ENCODE measurements at places on chromosomes 3 and 15. TPM values are rescaled to one million over a fixed set of nuclear protein-coding genes. Genes with fewer than 3 reads are reported as not detected.

NRG4 gene
- not detected for total RNA-seq

SLC28A1 gene
- not detected for total RNA-seq

SH3GL3 gene
- not detected for total RNA-seq

GABRB3 gene
- total RNA-seq, result 8.2 TPM

AQR gene
- total RNA-seq, result 19.3 TPM

NLGN1 gene
- total RNA-seq, result not detected

- no peak for DNase-seq
Measured at GRCh38 chr3:132262305-132262704, 54.9 kb upstream of the ACP3 start.

GRCh38 chr3:24396338-24396737 is 98.3 kb downstream of the THRB start:
- no peak for DNase-seq

DNA sequence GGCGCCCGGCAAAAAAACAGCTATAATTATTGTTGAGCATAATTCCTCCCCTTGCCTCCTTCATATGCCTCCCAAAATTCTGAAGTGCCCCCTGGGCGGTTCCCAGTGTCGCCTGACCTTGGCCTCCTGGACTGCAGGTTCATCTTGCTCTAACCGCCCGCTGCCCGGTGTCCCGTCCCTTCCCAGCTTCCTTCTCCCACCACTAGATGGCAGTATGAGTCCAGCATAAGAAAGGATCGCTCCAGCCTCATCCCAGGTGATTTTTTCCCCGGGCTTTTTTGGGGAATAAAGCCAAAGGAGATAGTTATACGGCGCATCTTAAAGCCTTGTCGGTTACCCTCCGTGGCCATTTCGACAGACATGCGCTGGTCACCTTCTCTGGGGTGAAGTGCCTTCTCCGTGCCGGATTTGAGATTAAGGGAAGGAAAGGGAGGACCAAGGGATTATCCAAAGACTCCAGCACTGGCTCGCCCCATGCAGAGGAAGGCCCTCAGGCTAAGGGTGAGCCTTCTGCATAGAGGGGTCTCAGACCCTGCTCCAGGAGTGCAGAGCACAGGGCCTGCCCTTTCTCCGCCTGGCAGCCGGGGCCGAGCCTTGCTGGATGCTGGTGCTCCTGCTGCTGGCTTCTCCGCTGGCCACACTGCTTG is 45.8 kb upstream of the TRA2B start:
- DNase-seq, result no peak

- no peak for DNase-seq
Measured at GRCh38 chr3:124854009-124854408, 33.2 kb downstream of the ITGB5 start.

GRCh38 chr15:95875121-95875643 is 455.3 kb upstream of the NR2F2 start:
- DNase-seq, result no peak

DNA sequence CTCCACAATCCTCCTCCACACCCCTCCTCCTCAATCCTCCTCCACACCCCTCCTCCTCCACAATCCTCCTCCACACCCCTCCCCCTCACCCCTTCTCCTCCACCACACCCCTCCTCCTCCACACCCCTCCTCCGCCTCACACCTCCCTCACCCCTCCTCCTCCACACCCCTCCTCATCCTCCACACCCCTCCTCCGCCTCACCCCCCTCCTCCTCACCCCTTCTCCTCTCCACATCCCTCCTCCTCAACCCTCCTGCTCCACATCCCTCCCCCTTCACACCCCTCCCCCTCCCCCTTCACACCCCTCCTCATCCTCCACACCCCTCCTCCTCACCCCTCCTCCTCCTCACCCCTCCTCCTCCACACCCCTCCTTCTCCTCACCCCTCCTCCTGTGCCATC is 69.8 kb upstream of the BLM start:
- no peak for DNase-seq

- no peak for DNase-seq
Measured at GRCh38 chr15:62850318-62850717, 192.2 kb upstream of the TPM1 start.

DNA sequence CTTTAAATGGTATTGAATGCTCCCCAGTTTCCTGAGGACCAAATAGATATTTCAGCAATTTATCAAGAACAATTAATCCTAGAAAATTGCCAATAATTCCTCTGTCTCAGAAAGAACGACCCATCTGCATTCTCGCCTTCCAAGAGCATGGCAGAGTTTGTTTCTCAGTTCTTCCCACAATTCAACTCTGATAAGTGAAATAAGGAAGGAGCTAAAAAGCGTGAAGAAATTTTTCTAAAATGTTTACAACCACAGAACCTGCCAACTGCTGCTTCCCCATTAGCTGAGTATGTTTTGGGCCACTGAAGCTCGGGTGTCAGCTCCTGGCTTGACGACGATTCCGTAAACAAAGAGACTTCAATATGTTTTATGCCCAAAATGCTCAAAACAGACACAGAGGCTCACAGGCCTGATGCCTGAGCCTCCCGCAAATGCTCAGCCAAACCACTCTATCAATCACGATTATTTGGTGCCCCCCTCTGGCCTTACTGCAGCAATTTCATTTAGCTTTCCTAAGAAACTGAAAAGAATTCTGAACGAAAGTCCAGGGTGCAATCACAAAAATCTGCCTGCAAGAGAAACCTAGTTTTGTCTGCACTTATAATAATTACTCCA is 259.2 kb upstream of the CCDC54 start:
- DNase-seq, result no peak

GRCh38 chr15:71079208-71080044 is 35.8 kb upstream of the THSD4 start:
- no peak for DNase-seq

DNA sequence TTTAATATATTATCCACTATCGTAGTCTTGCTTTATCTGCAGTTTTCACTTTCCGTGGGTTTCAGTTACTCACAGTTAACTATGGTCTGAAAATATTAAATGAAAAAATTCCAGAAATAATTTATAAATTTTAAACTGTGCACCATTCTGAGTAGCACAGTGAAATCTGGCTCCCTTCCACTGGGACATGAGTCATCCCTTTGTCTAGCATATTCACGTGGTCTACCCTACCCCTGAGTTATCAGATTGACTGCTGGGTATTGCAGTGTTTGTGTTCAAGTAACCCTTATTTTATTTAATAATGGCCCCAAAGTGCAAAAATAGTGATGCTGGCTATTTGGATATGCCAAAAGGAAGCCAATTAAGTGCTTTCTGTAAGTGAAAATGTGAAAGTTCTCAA is 539.5 kb upstream of the AGTR1 start:
- DNase-seq, result no peak

DNA sequence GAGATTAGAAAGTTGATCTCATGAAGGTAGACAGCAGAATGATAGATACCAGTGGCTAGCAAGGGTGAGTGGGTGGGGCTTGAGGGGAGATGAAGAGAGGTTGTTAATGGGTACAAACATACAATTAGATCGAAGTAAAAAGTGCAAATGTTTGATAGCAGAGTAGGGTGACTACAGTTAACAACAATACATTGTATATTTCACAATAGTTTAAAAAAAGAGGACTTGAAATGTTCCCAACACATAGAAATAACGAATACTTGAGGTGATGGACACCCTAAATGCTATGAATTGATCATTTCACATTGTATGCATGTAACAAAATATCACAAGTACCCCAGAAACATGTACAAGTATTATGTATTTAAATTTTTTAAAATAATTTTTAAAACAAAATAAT is 47.3 kb downstream of the ADAM10 start:
- DNase-seq, result no peak

DNA sequence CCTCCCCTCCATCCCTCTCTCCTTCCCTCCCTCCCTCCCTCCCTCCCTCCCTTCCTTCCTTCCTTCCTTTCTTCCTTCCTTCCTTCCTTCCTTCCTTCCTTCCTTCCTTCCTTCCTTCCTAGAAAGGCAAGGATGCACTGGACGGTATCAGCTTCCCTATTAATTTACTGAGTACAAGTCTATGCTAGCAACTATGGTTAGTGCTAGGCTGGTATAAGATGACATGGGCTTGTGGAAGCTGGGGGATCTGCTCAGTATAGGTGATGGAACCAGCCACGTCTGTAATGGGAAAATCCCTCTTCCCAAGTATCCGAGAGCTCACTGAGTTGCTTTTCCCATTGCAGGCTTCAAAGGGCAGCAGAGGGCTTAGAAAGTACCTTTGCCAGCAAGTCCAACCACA is 96.4 kb upstream of the WNT5A start:
- DNase-seq, result no peak

GRCh38 chr3:128878556-128879124 is 780 bp upstream of the ACAD9 start:
- DNase-seq, result no peak

- DNase-seq, result no peak
Measured at GRCh38 chr3:120678984-120679383, 3.1 kb downstream of the HGD start.

DNA sequence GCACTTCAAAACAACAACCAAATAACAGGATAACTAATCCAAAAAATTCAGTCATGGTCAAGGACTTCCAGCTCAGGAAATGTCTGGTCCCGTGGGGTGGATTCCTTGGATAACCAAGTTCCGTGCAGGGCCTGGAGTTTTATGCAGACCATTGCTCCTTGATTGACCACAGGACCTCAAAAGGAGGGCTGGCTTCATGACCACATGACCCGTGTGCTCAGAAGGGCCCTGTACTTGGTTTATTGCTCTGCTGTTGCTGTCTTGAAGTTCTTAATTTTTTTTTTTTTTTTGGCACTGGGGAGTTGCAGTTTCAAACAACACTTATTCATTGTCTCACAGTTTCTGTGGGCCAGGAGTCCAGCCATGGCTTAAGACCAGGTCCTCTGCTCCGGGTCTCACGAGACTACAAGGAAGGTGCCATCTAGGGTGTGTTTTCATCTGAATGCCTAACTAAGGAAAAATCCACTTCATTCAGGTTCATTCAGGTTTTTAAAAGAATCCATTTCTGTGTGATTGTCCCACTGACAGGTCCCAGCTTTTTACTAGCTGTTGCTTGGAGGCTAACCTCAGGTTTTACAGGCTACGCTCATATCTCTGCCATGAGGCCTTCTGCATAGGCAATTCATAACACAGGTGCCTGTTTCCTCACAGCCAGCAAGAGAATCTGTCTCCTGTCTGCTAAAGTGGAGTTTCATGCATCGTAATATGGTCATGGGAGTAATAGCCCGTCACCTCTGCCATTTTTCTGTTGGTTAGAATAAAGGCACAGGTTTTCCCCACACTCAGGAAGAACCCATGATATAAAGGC is 65.3 kb downstream of the FLNB start:
- DNase-seq, result no peak

GRCh38 chr3:3177861-3178497 is 1.5 kb downstream of the CRBN start:
- DNase-seq, result no peak

- no peak for DNase-seq
Measured at GRCh38 chr3:137148917-137149316, 191.1 kb downstream of the IL20RB start.

DNA sequence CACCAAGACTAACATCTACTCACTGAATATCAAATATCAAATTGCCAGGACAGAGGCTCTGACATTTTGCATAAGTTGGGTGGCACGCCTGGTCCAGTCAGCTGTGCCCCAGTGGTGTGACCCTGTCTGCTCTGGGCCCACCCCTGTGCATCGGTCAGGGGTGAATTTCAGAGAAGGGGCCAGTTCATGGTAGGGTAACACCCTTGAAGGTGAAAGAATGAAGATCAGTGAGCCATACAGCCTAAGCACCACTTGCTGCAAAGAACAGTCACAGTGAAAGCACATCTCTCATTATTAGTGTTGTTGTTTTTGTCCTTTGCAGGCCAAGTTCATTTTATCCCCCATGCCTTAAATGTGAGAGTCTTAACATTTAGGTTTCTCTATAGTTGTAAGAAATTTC is 86.8 kb downstream of the MYRIP start:
- no peak for DNase-seq

- no peak for DNase-seq
Measured at GRCh38 chr15:33959844-33960548, 8.3 kb upstream of the CHRM5 start.

GRCh38 chr3:99645277-99646106 is 7.1 kb downstream of the COL8A1 start:
- no peak for DNase-seq

- DNase-seq, result no peak
Measured at GRCh38 chr3:27556887-27557286, 72.7 kb upstream of the SLC4A7 start.

GRCh38 chr3:124514683-124515082 is 215.6 kb upstream of the UMPS start:
- no peak for DNase-seq

DNA sequence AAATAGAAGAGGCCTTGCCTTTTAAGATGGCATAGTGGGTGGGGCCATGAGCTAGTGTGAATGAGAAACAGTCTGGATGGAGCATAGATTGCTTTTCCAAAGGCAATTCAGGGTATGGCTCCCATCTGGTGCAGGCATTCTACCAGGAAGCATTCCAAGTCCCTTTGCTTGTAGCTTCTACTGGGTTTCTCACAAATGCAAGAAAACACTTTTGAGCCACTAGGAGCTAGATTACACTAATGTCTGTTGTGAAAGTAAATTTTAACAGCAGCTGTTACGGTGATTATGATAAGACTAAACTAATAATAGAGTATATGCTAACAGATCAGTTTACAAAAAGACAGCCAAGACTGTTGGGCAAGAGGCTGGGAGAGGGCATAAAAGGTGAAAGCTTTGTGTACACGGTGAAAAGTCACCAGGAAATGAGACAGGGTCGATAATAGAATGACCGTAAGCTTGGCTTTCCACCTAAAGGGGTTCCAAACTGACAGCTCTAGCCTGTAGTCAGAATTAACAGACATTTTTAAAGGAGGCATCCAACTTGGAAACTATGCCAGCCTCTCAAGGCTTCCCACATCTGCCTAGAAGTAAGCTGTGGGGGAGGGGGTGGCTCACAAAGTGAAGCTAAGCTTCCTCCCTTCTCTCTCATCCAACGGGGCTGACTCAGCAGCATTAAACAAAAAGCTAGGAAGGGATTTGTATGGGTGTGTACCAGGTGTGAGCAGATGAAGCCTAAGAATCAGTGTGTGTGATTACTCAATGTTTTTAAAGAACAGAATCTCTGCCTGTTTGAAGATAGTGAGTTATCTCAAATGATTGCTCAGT is 61.1 kb upstream of the GPD1L start:
- DNase-seq, result no peak

GRCh38 chr15:39142500-39142899 is 438.4 kb upstream of the THBS1 start:
- DNase-seq, result no peak
